Aortic smooth muscle cell (primary cell): ENCODE measurements at places on chromosomes 7 and 10. TPM values are rescaled to one million over a fixed set of nuclear protein-coding genes. Genes with fewer than 3 reads are reported as not detected.

ADAM22 gene
- 0.40 and 0.50 TPM in 2 replicates for total RNA-seq

AKR1C1 gene
- 330 and 378 TPM in 2 replicates for total RNA-seq

SGCE gene
- total RNA-seq = 90.5 and 98.6 TPM in 2 replicates

KIF11 gene
- 15.9 and 21.5 TPM in 2 replicates for total RNA-seq

PRKCQ gene
- total RNA-seq = not detected in 2 replicates

CALML5 gene
- not detected in 2 replicates for total RNA-seq

VIPR2 gene
- 0.06 and 0.13 TPM in 2 replicates for total RNA-seq
